ENCODE measurements at places on chromosomes 6 and 20.

DNA sequence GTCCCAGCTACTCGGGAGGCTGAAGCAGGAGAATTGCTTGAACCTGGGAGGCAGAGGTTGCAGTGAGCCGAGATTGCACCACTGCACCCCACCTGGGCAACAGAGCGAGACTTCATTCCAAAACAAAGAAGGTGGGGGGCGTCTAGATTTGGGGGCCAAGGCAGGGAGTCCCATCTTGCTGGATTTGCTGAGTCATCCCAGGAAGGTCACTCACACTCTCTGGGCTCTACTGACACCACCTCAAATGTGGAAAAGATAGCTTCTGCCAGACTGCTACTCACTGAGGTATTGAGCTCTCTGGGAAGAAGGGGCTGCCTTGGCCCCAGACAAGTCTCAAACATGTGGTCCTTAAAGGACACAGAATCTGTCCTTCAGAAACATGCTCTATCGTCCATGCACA, 74.3 kb downstream of the RIPOR3 start:
- no peak for DNase-seq

DNA sequence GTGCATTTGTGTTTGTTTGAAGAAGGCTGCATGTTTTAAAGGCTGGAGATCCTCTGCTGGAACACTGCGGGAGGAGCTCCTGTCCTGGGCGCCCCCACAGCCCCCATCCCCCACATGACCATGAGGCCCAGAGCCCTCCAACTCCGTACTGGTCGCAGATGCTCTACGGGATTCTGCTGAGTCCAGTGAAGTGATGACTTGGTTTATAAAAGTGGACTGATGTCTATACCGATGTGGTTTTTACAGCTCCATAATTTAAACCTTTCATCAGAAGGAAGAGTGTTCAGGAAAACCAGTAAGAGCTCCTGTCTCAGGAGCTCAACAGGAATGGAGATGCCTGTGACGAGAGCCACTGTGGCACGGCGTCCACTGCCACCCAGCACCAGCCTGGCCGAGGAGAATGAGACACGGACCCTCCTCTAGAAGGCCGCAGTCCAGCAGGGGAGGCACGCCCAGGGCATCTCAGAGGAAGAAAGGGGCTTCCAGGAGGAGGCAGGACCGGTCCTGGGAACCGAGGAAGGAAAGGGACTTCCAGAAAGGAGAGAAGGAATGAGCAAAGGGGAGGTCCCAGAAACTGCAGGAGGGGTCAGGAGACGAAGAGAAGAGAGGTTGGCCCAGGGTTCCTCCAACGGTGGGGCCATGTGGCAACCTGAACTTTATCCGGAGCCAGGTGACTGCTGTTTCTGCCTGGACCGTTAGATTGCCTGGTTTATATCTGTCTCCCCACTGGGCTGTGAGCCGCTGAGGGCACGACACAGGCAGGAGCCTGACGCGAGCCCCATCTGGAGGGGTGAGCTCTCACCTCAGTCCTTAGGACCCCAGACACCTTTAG, 26.9 kb downstream of the BFSP1 start:
- no peak for DNase-seq

DNA sequence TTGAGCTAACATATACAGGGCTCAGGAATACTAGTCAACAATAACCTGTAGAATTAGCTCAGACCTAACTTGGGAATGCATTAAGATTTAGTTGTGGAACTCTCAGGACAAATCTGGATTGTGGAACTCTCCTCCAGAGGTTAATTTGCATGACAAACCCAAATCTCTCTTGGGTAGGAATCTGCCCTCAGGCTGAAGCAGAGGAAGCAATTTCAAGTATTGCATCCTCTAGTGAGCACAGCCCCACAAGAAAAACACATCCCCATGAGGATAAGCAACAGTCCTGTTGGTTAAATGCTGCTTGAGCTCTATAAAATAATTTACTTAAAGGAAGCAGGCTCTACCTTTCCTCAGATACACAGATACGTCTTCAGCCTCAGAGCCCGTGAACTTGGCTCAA, 170.9 kb upstream of the STXBP5 start:
- DNase-seq = no peak

GRCh38 chr20:44475694-44476560, at the start of gene TTPAL:
Gene TTPAL, plus strand, starts transcription at chr20:44475874. Its CDS starts 4,126 bp downstream, at chr20:44480000.
- peak; percentile 85 for DNase-seq

GRCh38 chr20:40244286-40244685, 444.8 kb downstream of the MAFB start:
- DNase-seq = no peak

DNA sequence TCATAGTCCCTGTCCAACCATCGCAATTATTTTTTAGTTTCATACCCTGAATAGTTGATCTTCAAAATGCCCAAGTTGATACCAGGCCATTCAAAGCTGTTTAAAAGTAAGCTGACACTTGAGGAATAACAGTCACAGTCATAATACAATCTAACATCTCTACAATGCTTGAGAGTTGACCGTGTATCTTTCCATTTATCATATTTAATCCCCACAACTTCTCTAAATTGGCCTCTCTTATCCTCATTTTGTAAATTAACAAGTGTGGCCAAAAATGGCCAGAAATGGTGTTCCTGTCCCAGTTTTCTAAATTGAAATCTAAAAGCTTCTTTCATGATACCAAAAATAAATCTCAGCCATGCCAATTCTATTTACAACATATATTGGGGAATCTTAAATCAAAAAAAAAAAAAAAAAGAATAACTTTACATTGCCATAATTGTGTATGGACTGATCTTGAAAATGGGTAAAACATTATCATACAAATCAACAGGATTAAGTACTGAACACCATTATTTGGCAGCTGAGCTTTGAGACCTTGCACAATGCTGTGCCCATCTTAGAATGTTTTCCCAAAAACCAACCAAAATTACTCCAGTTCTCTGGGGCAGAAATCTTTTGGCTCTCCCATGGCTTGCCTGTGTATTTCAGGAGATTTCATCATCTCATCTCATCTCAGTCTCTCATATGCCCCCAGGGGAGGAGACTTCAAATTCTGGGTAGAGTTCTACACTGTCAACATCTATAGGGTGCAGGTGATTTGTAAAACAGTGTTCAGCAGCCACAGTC, 448.7 kb upstream of the JARID2 start:
- DNase-seq = no peak

Data from tibial nerve (tissue), 4 donors.